Head of caudate nucleus (tissue), 42 donors: ENCODE measurements at places on chromosomes 3 and 15.

- no peak for DNase-seq
These were observed 44.4 kb upstream of the TEX9 start for GRCh38 chr15:56320861-56321260.

- no peak for DNase-seq
These were observed 654 bp downstream of the PPARG start for GRCh38 chr3:12289524-12289923.

DNA sequence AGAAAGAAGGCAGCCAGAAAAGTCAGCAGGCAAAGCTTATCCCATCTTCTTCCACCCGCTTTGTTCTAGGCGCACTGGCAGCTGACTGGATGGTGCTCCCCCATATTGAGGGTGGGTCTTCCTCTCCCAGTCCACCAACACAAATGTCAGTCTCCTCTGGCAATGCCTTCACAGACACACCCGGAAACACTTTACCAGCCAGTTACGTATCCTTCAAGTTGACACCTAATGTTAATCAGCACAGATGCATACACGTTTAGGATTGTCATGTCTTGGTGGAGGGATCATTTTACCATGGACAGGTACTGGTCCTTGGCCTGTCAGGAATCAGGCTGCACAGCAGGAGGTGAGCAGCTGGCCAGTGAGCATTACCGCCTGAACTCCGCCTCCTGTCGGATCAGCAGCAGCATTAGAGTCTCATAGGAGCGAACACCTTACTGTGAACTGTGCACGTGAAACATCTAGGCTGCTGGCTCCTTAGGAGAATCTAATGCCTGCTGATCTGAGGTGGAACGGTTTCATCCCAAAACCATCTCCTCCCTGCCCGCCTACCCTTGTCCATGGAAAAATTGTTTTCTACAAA is 59.1 kb upstream of the PYDC2 start:
- no peak for DNase-seq

GRCh38 chr3:171260466-171260865 is 199.7 kb downstream of the TNIK start:
- DNase-seq = no peak

DNA sequence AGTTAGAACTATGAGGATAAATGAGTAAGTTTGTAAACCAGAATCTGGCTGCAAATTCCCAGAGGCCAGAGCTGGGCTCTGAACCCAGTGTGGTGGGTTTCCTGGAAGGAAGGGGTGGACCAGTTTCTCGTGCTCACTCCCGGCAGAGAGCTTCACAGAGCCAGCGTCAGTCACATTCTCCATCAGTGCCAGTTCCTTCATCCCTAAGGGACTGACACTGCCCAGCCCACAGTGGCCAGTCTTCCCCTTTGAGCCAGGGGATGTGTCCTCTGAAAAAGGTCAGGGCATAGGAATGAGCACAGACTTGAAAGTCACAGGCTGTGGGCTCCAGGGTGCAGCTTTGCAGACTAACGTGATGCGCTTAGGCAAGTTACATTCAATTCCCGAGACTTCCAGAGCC is 135.8 kb upstream of the HACD2 start:
- no peak for DNase-seq

DNA sequence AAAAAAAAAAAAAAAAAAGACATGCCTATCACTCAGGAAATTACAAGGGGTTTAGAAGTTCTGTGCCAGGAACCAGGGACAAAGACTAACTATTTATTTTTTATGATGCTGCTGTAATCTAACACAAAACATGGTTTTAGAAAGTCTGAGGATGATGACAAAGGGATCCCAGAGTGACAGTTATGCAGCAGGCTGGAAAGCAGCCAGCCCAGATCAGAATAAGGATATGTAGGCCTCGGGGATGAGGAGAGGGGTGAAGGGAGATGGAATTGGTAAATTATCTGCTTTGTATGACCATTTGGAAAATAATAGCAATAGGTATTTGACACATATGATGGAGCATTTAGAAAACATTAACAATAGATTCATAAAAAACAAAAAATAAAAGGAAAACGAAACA is 34.1 kb upstream of the NMD3 start:
- no peak for DNase-seq

GRCh38 chr15:89767411-89767915 is 8.7 kb upstream of the MESP2 start:
- no peak for DNase-seq

GRCh38 chr15:27124287-27124871 is 153.4 kb downstream of the GABRG3 start:
- DNase-seq = no peak

GRCh38 chr3:122358703-122359032 is 24.4 kb downstream of the MIX23 start:
- DNase-seq = no peak

GRCh38 chr15:62135532-62136134 is 29.5 kb downstream of the C2CD4B start:
- no peak for DNase-seq

DNA sequence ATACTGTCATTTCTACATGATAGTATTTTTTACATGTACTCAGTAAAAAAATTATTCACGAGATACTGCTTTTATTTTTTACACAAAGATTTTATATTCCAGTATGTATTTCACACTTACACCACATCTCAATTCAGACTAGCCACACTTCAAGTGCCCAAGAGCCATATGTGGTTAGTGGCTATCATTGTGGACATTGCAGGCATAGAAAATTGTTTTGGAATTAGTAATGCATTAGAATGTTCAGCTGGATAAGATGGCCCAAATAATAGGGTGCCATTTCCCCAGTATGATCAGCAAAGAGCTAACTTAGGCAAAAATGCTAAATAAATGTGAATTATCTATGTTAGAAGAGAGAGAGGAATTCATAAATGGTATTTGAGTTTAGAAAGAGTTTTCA is 203.8 kb upstream of the MCTP2 start:
- DNase-seq = no peak

DNA sequence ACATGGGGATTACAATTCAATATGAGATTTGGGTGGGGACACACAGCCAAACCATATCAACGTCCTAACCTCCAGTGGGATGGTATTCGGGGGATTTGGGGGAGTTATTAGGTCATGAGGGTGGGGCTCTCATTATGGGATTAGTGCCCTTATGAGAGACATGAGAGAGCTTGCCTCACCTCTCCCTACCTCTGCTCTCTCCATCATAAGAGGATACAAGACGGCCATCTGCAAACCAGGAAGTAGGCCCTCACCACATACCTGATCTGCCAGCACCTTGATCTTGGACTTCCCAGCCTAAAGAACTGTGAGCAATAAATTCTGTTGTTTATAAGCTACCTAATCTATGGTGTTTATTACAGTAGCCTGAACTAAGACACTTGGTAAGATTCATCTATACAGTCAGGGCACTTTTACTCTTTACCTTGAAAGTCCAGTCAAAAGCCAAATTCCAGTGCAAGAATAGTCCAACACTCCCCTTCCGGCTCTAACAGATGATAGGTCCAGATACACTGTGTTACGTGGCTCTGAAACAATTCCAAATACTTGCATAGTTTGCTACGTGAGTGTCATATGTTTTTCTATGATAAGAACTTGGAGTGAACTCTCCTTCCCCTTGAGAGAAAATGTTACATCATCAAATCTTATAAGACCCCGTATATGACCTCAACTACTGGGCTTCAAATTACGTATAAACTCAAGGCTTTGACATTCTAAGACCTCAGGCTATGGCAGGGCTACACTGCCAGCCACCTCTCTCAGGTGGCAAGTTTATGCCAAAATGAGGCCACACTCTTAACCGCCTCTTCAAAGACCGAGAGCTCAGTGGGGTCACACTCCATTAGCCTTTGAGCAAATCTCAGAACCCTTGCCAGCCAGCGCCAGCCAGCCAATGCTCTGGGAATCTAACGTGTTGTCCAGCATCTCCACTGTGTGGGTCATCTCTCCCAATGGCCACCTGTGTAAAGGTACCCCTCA is 129.9 kb downstream of the XXYLT1 start:
- no peak for DNase-seq

- no peak for DNase-seq
These were observed 976 bp downstream of the ATP2B2 start for GRCh38 chr3:10504171-10505049.

DNA sequence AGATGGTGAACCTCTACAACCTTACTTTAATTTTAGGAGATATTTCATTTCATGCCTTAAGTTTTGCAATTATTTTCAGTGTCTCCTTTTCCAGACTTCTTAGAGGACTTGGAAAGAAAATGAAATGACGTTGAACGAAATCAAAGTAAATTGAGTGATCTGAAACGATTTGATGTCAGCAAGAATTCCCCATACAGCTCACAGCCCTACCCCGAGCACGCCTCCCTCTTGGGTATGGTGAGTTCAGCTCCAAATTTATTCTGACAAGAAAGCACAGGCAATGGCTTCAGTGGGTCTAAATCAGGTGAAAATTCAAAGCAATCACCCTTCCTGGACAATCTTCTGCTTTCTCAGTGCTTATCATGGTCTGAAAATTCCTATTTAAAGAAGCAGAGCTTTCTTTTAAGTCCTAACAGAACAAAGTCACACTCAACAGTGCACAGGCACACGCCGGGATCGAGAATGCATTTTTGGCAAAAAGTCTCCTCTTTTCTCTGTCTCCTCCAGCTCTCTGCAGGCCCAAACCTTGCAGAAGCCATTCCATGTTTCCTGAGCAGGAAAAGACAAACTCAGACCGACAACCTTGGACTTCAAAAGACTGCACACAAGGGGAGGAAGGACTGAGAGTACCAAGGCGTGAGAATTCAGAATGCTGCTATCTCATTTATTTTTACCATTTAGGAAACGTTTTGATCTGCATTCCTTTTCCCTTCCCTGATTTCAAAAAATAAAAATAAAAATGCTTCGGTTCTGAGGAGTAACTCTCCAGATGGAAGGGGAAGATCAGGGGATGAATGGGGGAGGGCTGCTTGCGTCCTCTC is 72.0 kb downstream of the CCNL1 start:
- peak; percentile 39 for DNase-seq

DNA sequence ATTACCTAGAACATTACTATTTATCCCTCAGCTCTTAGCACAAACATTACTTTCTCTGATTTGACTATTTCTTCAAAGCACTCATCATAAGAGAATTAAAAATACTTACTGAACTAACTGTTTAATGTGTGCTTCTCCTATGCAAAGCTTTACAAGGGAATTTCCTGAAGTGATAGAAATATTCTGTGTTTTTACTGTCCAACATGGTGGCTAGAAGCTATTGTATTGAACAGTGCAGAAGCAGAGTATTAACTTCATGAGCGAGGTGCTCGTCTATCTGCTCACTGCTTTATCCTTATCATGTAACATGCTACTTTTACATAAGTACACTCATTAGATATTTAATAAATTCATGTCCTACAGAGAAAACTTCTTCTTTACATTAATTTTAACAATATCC is 239.1 kb downstream of the ISL2 start:
- no peak for DNase-seq

GRCh38 chr15:44087578-44088465 is 107.2 kb downstream of the FRMD5 start:
- no peak for DNase-seq

GRCh38 chr3:48990636-48991469 is 812 bp downstream of the P4HTM start:
- peak; percentile 53 for DNase-seq

- DNase-seq = no peak
These were observed 79.9 kb downstream of the MYH15 start for GRCh38 chr3:108430540-108430939.

DNA sequence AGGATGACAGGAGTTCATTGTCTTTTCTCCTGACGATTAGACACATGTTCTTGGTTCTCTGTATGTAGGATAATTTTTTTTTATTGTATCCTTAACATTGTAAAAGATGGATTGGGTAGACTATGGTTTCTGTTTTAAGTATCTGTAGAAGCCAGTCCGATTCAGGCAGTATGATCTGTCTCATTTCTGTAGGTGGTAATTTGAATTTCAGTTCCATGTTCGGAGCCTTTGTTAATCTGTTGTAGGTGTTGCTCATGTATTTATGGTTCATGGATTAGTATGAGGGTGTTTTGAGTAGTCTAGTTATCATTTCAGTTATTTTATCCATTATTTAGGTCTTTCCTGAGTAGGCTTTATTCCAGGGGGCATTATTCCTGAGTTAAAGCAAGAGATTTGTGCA is 32.4 kb upstream of the MME start:
- no peak for DNase-seq

DNA sequence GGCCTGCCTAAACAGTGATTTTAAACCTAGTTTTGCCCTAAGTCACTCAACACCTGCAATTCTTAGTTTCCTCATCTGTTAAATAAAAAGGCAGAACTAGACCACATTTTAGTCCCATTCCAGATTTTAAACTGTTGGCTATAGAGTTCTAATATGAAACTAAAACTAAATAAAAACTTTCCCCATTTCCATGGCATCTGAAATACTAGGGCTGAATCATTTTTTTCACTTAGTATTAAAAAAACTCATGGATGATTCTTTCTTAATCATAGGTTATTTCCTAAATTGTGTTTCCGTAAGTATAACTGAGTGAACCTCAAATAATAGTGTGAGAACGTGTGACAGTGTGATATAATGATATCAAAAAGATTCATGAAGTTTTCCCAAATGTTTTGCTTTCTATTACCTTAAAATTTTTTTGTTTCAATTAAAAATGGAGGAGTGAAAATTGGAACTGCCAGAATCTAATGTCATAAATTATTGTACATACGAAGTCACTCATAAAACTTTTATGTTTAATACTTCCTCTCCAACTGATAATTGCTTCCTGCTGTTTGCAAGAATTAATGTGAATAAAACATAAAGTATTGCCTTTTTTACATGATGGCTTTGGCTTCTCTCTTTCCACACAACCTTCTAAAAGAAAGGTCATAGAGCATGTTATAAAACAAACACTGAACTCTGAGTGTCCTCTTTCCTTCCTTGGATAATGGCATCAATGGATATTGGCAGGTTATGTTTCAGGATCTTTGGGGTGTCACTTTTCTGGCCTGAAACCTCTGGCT is 315.1 kb upstream of the MME start:
- DNase-seq = no peak

- DNase-seq = no peak
These were observed 216.1 kb downstream of the WNT5A start for GRCh38 chr3:55270976-55271375.

GRCh38 chr15:51634591-51635198 is 12.1 kb upstream of the DMXL2 start:
- no peak for DNase-seq

DNA sequence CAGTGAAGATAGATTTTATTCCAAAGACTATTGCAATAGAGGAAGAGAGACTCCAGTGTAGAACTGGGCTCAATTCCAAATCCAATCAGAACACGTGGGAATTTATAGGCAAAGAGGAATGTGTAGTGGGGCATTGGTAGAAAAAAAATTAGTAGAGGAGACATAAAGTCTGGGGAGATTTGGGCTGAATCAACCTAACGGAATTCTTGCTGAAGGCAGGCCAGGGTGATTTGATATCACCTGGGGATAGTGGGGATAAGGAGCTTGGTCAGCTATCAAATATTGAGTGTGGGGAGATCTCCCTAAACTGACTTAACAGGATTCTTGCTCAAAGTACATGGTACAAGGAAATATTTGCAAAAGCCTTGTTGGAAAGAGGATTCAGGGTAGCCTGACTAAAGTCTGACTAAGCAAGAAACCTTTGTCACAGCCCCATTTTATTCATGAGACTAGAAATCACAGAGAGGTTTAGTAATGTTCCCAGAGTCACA is 29.6 kb downstream of the SST start:
- no peak for DNase-seq

- DNase-seq = no peak
These were observed 99.8 kb downstream of the GREM1 start for GRCh38 chr15:32817577-32817976.

GRCh38 chr15:75348562-75349350 is 1.9 kb downstream of the NEIL1 start:
- DNase-seq = no peak
